ENCODE measurements at places on chromosomes 2 and 18.

DNA sequence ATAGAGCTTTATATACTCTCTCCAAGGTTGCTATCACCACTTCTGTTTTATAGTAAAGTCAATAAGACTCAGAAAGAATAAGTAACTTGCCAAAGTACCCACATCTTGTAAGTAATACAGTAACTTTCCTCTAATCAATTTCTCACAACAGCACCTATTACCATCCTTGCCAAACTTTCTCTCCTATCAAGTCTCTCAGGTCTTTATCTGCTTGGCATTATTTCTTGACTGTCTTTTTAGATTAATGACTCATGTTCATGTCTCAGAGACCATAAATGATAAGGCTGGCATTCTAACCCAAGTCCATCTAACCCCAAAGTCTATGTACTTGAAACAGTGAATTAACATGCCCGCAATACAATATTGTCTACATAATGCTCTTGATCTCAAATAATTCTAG is 618.0 kb upstream of the ZEB2 start:
- no peak for DNase-seq

GRCh38 chr2:232387451-232388171 is 9.1 kb downstream of the ALPP start:
- no peak for DNase-seq

DNA sequence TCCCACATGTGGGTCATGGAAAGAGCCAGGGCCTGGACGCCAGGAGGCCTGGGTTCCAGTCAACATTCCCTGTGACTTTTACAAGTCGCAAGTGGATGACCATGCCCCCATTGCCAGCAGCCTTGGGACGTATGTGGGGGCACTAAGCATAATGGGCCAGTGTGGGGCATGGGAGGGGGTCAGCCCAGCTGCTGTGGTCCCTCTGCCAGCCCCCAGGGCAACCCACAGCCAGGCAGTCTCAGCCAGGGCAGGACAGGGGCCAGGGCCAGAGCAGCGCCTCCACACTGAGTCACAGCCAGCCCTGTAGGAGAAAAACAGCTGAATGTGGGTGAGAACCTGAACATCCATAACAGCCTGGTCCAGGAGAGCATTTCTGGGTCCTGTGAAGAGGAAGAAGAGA is 173.2 kb downstream of the GFPT1 start:
- no peak for DNase-seq

DNA sequence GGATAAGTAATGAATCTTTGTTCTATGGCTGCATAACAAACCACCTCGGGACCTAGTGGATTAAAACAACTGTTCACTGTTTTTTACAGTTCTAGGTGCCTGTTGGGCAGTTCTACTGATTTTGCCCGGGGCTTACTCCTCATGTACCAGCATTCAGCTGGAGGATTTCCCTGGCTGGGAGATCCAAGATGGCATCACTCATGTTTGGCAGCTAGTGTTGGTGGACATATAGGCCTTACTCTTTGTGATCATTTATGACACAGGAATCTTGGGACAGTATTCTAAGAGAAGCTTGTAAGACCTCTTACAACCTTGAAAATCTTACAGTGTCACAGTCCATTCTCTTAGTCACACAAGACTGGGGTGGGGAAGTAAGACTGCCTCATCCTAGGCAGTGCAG is 4.6 kb downstream of the MARCHF7 start:
- no peak for DNase-seq

GRCh38 chr2:6237039-6237660 is 545.0 kb downstream of the SOX11 start:
- DNase-seq: no peak

- no peak for DNase-seq
These were observed 462.7 kb upstream of the CDH20 start for GRCh38 chr18:60870261-60871153.

- DNase-seq: no peak
These were observed 575 bp downstream of the HSPD1 start for GRCh38 chr2:197498937-197499593.

DNA sequence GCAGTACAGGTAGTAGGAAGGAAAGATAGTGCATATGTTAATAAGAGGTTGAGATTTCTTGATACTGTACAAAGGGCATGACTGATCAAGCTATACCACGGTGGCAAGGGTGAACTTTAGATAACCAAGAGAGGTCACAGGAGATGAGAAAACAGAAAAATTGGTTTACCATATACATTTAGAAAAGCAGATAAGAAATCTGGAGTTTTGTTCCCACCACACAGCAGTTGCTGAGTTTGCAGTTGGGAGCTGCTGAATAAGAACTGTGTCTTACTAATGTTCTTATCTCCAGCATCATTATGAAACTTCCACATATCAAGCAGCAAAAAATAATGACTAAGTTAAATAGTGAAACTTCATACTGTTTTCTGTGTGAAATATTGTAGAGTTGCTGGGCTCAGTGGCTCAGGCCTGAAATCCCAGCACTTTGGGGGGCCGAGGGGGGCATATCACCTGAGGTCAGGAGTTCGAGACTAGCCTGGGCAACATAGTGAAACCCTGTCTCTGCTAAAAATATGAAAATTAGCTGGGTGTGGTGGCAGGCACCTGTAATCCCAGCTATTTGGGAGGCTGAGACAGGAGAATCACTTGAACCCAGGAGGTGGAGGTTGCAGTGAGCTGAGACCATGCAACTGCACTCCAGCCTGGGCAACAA is 12.0 kb upstream of the IMPACT start:
- DNase-seq: no peak

DNA sequence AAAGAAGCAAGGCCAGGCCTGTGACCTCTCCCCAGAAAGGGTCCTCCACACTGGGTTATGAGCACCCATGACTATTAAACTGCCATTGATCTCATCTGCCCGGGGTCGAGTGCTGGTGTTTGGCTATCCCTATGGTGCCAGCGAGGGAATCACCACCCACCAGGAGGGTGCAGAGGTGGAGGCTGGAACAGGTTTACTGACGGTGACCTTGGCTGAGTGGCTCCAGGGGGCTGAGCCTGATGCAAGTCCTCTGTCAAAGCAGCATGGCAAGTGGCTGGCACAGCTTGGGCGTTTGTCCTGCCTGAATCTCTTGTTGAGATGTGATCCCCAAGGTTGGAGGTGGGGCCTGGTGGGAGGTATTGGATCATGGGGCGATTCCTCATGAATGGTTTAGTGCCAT is 196.4 kb upstream of the HDAC4 start:
- no peak for DNase-seq

GRCh38 chr2:166373105-166373504 is 2.6 kb downstream of the SCN9A start:
- DNase-seq: no peak

- DNase-seq: no peak
These were observed 665.8 kb upstream of the ZEB2 start for GRCh38 chr2:145185696-145186095.

DNA sequence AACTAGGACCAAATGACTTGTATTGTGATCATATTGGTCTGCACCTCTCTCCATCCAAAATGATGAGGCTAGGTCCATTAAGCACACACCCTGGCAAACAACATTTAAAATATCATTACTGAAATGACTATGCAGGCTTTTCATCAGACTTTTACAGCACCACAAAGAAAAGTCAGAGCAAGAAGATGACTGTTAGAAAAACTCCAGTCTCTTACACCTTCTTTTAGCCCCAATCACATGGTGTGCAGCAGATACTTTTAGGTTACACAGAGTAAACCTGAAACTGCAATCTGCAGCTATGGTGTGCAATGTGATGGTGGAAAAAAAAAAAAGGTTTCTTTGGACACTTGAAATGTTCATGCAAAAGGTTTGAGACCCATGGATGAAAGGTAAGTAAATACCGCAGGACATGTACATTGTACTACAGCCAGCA is 5.4 kb upstream of the POLI start:
- no peak for DNase-seq

DNA sequence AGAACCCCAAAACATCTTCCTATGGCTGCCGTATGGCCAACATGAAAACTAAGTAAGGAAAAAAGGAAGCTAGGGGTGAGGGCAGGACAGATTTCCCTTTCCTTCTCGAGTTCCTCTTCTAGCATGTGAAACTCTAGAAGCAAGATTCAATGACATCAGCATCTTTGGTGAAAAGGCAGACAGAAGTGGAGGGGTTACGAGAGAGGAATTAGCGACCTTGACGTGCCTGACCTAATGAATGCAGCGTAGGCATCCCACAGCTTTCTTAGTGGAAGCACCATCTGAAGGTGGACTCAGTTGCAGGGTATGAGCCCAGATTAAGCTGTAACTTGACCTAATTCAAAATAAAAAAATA is 47.9 kb upstream of the PELI1 start:
- DNase-seq: no peak

- no peak for DNase-seq
These were observed 77.3 kb upstream of the SH3BP4 start for GRCh38 chr2:234874347-234875046.

DNA sequence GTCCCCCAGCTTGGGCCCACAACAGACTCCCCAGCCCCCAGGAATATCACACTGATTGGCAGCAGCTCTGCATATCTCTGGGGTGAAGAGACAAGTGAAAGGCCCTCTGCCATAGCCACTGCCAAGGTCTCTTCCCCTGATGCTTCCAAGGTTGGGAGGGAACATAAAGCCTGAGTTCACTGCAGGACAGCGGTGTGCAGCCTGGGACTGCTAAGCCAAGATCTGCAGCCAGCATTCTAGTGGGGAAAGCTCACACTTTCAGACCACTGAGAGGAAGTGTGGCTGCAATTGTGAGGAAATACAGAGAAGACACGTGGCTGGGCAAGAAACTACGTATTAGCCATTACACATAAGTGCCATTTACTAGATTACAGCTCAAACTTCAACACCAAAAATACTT is 100.7 kb downstream of the MAIP1 start:
- DNase-seq: no peak

DNA sequence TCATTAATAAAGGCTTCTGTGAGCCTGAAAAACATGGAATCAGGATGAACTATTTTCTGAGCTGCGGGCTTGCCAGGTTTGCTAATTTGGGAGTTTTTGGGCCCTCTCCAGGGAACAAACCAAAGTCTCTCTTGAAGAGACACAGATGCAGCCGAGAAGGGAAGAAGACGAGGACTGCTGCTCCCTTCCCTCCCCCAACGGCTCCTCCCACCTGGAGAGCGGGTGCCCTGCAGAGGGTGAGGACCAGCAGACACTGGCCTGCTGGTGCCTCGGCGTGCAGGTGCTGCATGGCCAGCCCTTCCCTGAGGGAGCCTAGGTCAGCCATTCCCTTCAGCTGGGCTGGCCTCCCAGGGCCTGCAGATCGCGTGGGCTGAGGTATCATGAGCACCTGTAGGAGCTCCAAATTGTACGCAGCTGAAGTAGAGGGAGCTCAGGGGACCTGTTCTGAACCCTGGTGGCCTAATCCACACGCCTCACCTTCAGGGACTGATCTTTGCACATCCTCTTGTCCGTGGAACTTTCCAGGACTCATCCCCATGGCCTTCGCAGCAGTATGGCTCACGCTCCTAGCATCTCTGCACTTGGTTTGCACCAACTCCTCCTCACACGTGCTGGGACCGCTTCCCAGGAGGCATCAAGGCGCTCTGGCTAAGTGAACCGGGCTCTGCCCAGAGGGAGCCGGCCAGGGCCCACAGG is 19.5 kb downstream of the EMX1 start:
- DNase-seq: no peak

GRCh38 chr2:120531365-120531764 is 185.4 kb downstream of the INHBB start:
- no peak for DNase-seq

DNA sequence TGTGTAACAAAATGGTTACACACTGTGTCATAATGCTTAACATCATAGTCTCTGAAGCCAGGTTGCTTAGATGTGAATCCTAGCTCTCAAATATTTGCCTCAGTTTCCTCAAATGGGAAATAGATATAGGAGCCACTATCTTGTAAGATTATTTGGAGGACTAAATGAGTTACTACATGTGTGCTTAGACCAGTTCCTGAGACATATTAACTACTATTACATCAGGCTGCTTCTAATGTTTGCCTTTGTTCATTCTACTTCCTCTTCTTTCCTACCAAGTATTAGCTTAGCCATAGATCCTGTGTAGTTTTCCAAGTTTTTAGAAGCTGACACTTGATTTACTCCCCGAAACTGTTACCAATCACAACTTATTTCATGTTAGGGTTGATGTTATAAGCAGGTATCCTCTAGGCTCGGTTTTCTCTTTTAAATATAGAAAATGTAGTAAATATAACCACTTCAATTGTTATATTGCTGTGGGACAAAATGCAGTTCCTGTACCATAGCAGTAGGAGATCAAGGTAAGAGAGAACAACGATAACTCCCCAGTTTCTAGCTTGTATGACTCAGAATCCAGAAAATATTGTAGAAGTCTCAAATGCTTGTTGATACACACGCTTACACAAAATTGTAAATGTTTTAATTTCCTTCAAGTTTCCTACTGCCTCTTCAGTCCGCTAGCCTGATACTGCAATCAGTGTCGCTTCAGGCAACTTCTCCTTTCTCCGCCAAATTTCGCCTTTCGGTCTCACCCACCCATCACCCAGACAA is 751 bp upstream of the DNAJC10 start:
- no peak for DNase-seq

GRCh38 chr2:203908797-203909185 is 27.8 kb upstream of the ICOS start:
- no peak for DNase-seq

DNA sequence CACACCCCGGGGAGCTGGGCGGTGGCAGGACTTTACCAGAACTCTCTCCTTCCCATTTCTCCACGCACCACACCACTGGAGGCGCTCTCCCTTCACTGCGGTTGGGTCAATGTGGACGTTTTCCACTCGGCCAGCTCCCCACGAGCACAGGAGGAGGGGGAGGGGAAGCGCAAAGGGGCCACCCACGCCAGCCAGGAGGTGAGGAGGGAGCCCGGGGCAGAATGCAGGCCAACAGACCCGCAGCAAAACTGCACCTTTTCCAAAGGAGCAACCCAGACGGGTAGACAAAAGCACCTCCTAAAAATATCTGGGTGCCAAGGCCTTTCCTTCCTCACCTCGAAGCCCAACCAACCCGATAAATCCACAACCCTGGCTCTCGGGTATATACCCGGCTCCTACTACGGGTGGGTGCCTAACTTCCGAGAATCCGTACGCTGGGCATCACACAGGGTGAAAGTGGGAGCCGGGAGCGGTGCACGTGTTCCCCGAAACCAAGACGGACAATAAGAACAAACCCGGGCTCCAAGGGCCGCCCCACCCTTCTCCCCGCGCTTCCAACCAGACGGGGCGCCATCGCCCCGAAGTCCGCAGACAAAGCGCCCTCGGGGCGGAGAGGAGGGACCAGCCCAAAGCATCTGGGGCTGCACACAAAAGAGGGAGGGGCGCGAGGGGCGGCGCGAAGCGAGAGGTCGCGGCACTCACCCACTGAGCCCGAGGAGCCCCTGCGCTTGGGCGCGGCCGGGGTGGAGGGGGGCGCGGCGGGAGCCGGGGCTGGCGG is 1.0 kb downstream of the RTN4 start:
- peak; percentile 57 for DNase-seq

- DNase-seq: no peak
These were observed 706 bp downstream of the UBXN2A start for GRCh38 chr2:23940718-23941620.

DNA sequence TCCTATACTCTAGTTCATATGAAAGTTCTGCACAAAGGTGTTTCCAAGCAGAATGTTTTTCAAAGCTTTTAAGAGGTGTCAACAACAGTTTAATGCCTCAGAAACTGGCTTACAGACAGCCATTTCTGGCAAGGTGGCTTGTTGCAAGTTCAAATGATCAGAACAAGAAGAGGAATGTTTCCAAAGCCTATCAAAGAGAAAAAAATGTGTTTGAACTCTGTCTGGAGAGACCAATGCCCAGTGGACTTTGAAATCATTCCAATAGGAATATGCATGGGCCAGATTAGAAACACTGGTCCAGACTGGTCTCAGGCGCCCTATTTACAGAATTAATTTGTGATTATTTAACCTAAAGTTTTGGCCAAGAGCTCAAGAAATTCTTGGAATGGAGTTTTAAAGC is 106.2 kb downstream of the CPS1 start:
- DNase-seq: no peak

GRCh38 chr2:216934151-216934550 is 74.3 kb upstream of the TNP1 start:
- DNase-seq: no peak
